ENCODE measurements at places on chromosomes 11 and 22.

- no peak for DNase-seq
Measured at GRCh38 chr11:67558084-67558772, 25.4 kb upstream of the GSTP1 start.

GRCh38 chr11:113960702-113961330 is 14.1 kb upstream of the HTR3A start:
- no peak for DNase-seq

GRCh38 chr11:118635642-118636041 is 28.2 kb downstream of the PHLDB1 start:
- DNase-seq: no peak

DNA sequence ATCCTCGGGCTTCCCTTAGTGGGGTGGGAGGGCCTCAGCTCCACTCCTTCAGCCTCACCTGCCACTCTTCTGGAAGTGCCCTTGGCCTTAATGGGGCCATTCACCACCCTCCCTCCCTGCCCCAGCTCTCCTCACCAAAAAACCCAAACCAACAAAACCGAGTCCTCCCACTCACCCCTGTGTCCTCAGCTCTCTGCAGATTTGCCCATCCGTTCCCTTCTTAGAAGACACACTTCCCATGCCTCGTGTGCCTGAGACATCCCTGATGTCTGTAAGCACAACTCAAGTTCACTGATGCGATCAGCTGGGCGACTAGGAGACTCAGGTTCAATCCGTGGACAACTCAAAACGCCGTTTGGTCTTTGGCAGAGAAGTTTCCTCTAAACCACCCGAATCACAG is 839.2 kb downstream of the TBC1D22A start:
- DNase-seq: no peak

DNA sequence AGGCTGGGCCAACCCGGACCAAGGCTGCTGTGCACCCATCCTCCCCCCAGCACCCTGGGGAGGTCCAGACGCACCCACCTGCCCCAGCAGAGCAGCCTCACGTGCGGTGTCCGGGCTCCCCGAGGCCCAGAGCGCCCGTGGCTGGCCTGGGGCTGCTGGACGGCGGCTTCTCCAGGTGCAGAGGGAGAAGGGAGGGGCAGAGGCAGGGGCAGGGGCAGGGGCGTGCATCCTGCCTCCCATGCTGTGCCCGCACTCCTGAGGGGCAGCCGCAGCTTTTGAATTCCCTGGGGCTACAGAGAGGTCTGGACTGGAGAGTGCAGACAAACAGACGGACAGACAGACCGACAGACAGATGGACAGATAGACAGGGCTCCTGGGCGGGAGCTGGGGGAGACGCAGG is 83.6 kb upstream of the PRR5 start:
- no peak for DNase-seq

DNA sequence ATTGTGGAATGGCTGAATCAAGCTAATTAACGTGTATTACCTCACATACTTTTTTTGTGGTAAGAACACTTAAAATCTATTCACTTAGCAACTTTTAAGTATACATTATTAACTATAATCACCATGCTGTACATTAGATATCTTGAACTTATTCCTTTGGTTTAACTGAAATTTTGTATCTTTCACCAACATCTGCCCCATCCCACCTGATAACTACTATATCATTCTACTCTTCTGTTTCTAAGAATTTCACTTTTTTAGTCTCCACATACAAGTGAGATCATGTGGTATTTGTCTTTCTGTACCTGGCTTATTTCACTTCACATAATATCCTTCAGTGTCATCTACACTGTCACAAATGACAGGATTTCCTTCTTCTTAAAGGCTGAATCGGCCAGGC is 17.1 kb upstream of the VWA5A start:
- no peak for DNase-seq

GRCh38 chr11:61569701-61570100 is 11.2 kb downstream of the SYT7 start:
- DNase-seq: no peak

Data from NCI-H187 (cell line).